ENCODE measurements at places on chromosomes 1 and 21.

- no peak for DNase-seq
Observed at GRCh38 chr1:32377541-32378220, 15.3 kb downstream of the TSSK3 start.

DNA sequence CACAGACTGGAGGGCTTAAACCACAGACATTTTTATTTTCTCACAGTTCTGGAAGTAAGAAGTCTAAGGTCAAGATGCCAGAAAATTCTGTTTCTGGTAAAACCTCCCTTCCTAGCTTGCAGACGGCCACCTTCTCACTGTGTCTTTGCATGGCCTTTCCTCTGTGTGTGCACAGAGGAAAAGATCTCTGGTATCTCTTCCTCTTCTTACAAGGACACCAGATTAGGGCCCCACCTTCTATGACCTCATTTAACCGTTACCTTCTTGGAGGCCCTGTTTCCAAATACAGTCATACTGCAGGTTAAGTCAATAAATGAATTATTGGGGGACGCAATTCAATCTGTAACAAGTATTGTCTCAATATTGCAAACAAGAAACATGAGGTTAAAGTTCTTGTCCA, 63.0 kb upstream of the PRDX6 start:
- no peak for DNase-seq

DNA sequence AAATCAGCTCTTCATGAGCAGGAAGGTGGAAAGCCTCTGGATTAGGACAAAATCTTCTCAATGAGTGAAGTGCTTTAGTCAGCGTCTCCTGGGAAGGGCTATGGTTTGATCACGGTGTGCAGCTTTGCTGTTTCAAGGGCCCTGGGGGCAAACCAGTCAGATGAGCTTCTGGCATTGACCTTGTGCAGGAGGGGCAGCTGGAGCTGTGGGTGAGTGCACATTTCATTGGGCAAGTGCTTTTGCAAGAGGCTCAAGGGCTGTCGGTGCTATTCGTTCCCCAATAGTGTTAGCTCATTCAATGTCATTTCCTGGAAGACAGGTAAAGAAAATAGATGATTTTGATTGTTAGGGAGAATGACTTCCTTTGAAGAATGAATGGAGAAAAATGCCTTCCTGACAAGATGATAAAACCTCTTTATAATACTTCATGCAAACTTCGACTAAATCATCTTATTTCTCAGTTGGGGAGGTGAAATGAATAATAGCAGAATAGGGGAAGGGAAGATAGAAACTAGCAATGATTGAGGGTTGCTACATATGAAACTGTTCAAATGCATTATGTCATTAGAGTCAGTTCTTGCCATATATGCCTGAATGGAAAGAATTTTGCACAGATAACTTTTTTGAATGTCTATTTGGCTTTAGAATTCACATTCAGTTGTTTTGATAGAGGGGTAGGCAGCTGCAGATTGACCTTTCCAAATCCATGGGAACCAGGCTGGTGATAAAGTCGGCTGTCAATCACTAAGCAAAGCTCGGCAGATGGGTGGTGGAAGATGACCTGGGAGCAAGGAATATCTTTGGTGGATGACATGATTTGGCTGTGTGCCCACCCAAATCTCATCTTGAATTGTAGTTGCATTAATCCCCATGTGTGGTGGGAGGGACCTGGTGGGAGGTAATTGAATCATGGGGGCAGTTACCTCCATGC, 12.9 kb upstream of the DISC1 start:
- DNase-seq, result no peak

- no peak for DNase-seq
Observed at GRCh38 chr1:243827206-243827605, 22.8 kb downstream of the AKT3 start.

GRCh38 chr1:201147396-201148015, 6.8 kb downstream of the TMEM9 start:
- DNase-seq, result no peak

GRCh38 chr1:241600496-241600901, 39.7 kb downstream of the CHML start:
- DNase-seq, result peak; percentile 84

DNA sequence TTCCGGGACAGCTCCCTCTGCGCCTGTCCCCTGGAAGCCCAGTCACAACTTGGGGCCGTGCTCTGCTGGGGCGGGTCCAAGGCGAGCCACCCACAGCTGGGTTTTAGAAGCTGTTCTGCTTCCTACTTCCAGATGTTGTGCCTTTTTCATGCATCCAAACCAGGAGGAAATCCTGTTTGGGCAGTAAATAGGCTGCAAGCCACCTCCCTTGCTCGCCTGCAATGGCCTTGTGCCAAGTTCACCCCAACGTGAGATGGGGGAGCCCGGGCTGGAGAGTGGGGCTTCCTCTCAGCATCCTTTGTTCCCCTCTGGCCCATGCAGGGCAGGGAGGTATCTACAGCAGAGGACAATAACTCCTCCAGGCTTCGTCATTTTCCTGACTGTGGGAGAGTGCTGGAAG, 73.2 kb downstream of the DMRTB1 start:
- DNase-seq, result no peak

DNA sequence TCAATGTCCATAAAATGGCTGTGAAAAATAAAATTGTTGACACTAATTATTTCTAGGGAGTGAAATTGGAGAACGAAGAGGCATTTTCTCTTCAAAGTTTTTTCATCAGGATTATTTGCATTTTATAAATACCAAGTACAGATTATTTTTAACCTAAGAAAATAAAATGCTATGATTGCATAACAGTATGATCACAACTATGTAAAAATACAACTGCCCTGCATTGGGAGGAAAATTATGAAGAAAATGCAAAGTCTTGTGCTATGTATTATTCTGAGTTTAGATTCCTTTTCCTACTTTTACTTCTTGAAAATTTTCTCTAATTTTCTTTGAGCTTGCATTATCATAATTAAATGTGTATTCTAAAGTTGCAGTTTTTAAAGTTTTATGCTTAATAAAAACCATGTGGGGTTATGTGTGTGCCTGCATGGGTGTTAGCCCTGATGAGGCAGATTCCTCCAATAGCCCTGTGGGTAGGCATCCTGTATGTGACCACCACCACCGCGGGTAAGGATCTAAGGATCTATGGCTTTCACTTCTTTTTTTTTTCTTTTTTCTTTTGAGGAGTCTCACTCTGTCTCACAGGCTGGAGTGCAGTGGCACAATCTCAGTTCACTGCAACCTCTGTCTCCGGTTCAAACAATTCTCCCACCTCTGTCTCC, 24.7 kb downstream of the STX6 start:
- DNase-seq, result peak; percentile 49

DNA sequence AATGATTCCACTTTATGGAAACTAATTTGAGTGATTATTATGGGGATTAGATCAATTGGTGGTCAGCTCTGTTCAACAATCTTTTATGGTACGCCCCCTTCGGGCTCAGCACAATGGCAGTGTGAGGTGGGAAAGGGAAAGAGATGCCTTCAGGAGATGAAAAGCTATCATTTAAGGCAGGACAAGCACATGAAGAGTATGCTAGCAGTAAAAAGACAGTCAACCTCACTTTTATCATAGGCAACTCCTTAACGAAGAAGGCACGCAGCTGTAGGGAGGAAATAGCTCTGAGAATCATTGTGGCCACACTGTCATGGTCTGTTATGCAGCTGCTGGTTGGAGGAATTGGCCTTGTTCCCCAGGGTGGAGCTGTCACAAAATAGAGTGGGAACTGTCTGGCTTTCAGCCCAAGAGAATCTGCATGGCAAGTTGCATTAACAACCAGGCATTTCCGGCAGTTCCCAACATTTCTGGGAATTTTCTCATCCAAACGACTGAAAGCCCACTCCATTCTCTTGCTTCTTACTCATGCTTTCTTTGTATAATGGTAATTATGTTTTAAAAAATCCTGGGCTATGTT, 54.4 kb upstream of the BCL10 start:
- peak; percentile 100 for DNase-seq

DNA sequence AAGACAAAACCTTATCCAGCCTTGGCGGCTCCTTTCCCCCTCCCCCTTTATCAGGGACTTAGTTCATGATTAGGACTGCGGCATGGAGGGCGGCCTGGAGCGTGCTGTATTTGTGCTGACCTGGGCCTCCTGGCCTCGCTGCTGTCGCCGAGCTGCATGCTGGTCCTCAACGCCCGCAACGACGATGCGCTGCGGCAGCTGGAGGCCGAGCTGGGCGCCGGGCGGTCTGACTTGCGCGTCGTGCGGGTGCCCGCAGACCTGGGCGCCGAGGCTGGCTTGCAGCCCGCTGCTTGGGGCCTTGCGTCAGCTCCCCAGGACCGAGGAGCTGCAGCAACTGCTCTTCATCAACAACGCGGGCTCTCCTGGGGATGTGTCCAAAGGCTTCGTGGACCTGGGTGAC, 70.9 kb downstream of the TM2D1 start:
- no peak for DNase-seq

DNA sequence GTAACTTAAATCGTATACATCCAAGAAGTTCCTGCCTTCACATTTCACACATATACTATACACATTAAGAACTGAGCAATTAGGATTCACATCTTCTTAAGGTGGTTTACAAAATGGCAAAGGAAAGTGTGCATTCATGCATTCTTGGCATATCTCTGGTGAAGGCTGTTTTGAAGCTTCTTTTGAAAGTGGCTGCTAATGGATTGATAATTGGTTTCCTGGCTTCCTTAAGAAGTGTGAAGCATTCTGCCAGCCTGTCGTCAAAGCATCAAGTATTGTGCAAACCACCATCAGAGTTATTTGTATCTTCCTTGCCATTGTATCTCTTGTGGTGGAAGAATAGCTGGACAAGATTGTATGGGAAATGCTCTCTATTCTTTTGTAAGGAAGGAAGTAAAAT, 95.1 kb upstream of the HMGB4 start:
- no peak for DNase-seq

DNA sequence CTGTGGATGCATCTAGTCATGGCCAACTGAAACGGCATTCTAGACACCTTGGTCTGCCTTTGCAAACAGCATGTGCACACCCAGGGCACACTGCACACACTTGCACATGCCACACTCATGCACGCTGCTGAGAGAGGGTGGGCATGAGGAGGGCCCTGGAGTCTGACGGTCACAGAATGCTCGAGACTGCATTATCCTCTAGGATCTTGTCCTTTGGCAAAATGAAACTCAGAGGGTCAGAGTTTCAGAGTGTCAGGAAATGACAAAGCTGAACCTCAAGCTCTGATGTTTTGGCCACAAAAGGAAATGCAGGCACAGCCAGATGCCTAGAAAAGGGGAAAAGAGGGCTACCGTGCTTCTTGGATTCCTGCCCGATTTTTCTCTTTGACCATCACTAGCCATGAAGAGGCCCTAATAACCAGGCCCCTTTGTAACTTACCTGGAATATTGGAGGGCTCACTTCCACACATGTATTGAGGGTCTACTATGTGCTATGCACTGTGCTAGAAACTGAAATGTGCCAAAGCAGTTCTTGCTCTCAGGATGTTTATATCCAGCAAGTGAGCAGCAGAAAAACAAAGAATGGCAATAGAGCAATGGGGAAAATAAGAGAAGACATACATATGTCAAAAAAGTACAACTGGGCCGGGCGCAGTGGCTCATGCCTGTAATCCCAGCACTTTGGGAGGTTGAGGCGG, 65.4 kb downstream of the TOMM20 start:
- peak; percentile 27 for DNase-seq

DNA sequence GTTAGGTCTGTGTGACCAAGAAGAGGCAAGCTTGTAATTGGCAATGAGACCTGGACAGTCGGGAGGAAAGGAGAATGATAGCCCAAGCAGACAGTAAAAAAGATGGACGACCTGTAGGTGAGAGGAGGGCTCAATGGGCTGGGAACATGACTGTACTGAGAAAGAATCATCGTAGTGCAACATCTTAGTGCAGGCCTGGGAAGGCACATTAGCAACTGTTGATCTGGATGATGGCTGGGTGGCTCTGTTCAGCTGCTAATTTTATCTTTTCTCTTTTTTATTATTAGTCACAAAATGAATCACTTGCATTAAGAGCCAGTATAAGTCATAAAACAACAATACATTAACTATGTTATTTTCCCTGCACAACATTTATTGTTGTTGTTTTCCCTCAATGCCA, 32.9 kb downstream of the IFI44 start:
- DNase-seq, result peak; percentile 25

GRCh38 chr1:109817881-109818270, 54.2 kb upstream of the EPS8L3 start:
- no peak for DNase-seq

- DNase-seq, result no peak
Observed at GRCh38 chr1:4627353-4627752, 27.1 kb upstream of the AJAP1 start.

All from EH (cell line).